ENCODE measurements at places on chromosomes 2 and 18. TPM values are rescaled to one million over a fixed set of nuclear protein-coding genes. Genes with fewer than 3 reads are reported as not detected.

GRCh38 chr18:32072321-32072720, 19.4 kb upstream of the RNF138 start:
- no peak for DNase-seq

Gene SCN2A
- 1.2 TPM for total RNA-seq

GRCh38 chr2:112065966-112066365, 10.9 kb downstream of the TMEM87B start:
- DNase-seq = no peak

Gene COL6A3
- total RNA-seq = 315 TPM

- no peak for DNase-seq
Observed at GRCh38 chr18:55907453-55908175, 319.6 kb upstream of the TCF4 start.

DNA sequence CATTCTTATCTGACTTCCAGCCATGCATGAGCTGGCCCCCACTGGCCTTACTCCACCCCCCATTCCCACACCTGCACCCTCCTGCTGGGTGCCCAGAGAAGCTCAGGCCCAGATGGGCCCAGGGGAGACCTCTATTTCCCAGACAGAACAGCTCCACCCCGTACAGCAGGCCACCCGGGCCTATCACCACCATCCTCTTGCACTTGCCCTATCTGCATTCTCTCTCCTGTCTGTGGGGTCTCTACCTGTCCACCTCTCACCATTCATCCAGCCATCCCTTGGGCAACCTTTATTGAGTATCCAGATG, 25.3 kb upstream of the TNS1 start:
- DNase-seq = peak; percentile 93

Gene BOLL
- total RNA-seq = not detected

GRCh38 chr18:76913583-76913982, 91.2 kb downstream of the ZNF236 start:
- no peak for DNase-seq

- no peak for DNase-seq
Observed at GRCh38 chr2:209985874-209986273, 16.6 kb upstream of the RPE start.

DNA sequence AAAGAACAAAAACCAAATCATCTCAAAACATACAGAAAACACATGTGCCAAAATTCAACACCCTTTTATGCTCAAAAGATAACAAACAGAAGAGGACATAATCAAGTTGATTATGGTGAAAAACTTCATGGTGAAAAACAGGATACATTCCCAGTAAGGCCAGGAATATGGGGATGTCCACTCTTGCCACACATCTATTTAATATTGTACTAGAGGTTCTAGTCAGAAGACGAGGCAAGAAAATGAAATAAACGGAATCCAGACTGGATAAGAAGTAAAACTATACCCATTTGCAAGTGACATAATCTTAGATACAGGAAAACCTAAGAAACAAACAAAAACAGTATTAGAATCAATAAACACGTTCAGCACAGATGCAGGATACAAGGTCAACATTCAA, 40.8 kb downstream of the MAP3K2 start:
- DNase-seq = no peak

DNA sequence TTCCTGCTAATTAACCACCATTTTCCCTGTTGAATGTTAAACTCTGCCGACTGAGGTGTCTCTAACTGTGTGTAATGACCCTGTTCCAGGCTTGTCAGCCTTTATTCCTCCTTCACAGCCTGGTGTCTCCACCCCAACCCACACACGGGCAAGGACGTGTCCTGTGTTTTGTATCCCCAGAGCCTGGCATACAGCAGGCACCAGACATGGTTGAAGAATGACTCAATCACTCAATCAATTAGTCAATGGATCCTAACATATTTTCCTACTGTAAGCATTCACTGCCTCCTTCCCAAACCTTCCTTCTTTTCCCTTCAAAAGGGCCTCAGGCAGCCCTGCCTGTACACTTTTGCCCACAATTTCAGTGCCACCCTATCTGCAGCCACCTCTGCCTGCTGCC, 2.7 kb upstream of the TNS1 start:
- DNase-seq = no peak

DNA sequence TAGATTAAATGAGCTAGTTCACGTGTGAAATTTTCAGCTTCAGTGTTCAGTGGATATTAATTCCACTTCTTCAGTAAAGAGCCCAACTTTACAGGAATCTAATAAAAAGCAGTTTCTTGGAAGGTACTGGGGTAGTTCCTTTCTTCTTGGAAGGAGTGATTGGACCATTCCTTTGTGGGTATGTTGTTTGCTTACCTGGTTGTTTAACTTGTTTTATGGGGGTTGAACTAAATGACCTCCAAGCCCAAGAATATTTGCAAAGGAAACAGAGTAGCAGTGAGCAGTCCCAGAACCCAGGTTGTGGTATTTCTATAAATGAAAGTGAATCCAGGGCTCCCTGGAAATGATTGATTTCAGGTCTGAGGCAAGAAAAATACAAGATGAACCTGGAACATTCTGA, 31.4 kb downstream of the KCNJ13 start:
- DNase-seq = no peak

- no peak for DNase-seq
Observed at GRCh38 chr2:28423856-28424605, 31.4 kb downstream of the FOSL2 start.

Gene TMEM214
- total RNA-seq = 53.3 TPM

- DNase-seq = no peak
Observed at GRCh38 chr2:102367331-102367971, 11.9 kb downstream of the IL18R1 start.

Gene ITGB6
- 17.2 TPM for total RNA-seq

Gene NOL4
- not detected for total RNA-seq

DNA sequence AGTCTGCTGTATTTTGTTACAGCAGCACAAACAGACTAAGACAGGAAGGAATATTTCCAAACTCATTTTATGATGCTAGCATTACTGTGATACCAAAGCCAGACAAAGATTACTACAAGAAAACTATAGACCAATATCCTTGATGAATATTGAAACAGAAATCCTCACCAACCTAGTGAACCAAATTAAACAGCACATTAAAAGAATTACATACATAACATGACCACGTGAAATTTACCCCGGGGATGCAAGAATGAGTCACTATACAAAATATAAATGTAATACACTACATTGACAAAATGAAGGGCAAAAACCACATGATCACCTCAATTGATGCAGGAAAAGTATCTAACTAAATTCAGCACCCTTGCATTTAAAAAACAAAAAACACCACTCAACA, 112.6 kb downstream of the CHN1 start:
- no peak for DNase-seq

DNA sequence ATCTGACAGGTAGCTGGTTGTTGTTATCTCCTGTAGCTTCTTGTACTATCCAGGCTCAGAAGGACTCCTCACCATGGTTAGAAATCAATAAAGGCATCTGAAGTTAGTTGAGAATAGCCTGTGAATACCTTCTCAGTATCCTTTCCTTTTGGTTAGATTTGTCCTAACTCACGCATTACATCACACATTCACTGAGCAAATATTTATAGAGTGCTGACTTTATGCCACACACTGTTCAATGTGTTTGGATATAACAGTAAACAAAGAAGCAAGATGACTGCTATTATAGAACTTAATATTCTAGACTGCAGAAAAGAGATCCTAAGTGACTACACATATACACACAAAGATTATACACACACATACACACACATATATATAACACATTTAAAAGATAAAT, 889.9 kb upstream of the CHAC2 start:
- no peak for DNase-seq

Gene STRADB
- total RNA-seq = 9.6 TPM

Gene CD207
- total RNA-seq = 2.5 TPM

Gene MAPRE3
- total RNA-seq = 20.6 TPM

Gene PKDCC
- 146 TPM for total RNA-seq

- no peak for DNase-seq
Observed at GRCh38 chr2:146665800-146666199, 1179.0 kb upstream of the ACVR2A start.

- DNase-seq = no peak
Observed at GRCh38 chr2:55901941-55902340, 21.6 kb downstream of the EFEMP1 start.

Gene KYNU
- total RNA-seq = 3.7 TPM

GRCh38 chr2:150480971-150481830, 6.3 kb downstream of the RND3 start:
- DNase-seq = no peak

GRCh38 chr18:48573632-48574283, 34.9 kb downstream of the CTIF start:
- no peak for DNase-seq

DNA sequence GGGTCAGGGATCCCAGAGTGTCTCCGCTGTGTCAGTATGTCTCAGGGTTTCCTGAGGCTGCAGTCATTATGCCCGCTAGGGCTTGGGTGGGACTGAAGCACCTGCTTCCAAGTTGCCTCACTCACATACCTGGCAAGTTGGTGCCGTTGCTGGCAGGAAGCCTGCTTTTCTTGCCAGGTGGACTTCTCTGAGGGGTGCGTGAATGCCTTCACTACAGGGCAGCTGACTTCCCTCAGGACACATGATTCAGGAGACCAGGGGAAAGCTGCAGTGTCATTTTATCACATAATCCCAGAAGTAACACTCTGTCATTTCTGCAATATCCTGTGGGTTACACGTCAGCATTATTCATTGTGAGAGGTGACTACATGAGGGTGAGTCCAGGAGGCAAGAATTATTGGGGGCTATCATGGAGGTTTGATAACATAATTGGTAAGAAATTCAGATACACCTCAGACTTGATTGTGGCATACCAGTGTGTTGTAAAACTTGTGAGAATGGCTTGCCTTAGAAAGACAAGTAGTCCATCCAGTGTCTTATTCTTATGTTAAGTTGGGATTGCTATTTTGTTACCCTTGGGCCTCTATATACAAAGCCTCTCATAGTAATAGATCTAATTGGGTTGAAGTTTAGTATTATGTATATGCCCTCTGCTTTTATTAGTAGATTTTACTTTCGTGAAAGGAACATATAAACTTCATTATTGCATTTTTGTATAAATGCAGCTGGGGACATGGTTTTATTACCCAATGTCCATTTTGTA, 44.1 kb downstream of the NEDD4L start:
- DNase-seq = no peak

Gene ERMN
- not detected for total RNA-seq

DNA sequence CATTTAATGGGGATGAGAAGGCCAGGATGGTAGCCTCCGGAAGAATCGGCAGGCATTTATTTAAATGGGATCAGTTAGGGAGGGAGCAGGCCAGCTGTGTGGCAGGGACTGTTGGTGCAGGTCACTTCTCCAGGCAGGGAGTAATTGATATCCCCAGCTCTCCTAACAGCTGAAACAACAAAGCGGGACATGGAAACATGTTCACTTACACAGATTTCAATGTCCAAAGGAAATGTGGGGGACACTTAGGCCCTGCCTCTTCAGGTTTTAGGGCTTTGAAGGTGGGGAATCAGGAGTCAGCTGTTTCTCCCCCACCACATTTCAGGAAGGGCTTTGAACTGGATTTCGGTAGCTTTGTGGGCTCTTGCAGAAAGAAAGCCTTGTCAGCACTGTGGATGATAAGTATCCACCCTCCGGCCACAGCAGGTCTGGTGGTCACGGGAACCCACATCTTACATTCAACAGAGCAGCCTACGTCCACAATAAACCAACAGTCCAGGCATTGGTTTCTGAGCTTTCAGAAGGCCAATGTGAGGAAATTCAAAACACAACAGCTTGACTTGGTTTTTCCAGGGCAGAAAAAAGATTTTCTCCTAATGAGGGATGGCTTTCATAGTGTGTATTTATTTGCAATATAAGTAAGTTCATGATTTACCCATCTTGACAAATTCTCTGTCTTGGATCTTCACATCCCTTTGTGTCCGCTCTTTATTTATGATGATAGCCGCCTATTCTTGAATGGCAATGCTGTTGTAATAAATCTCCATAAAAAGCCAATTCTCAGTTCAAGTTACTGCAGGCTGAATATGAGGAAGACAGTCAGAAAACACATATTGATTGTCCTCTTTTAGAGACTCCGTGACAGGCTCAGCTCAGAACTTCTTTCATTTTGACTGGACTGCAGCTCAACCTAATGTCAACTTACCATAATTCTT, 96.6 kb upstream of the NRP2 start:
- no peak for DNase-seq

- DNase-seq = no peak
Observed at GRCh38 chr2:64632835-64633819, 20.6 kb downstream of the SERTAD2 start.

Data from vagina (tissue), 2 donors.